ENCODE measurements at places on chromosomes 5 and 9.
A peak's percentile ranks its signal among the peaks of the same experiment; 100 is the strongest.

DNA sequence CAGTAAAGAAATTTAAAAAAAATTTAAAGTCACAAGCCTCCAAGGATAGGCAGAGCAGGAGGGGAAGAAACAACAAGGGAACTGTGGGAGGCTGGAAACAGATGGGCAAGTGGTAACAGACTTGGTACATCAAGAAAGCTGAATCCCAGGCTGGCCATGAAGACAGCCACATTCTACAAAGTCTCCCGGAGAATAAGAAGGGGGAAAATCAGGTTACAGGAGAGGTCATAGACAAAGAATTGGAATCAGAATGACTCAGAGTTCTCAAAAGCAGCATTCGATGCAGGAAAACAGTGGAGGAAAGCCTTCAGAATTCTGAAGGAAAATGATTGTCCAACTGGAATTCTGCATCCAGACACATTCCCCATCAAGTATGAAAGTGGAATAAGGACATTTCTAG lies 129.7 kb downstream of the ADAMTS2 start:
- no peak for DNase-seq

GRCh38 chr5:150017226-150018005 lies 16.9 kb downstream of the HMGXB3 start:
- peak; percentile 31 for DNase-seq

GRCh38 chr5:177605078-177605477 lies 5.1 kb downstream of the B4GALT7 start:
- no peak for DNase-seq

- DNase-seq: no peak
Observed at GRCh38 chr5:137858223-137858916, 9.3 kb upstream of the MYOT start.

DNA sequence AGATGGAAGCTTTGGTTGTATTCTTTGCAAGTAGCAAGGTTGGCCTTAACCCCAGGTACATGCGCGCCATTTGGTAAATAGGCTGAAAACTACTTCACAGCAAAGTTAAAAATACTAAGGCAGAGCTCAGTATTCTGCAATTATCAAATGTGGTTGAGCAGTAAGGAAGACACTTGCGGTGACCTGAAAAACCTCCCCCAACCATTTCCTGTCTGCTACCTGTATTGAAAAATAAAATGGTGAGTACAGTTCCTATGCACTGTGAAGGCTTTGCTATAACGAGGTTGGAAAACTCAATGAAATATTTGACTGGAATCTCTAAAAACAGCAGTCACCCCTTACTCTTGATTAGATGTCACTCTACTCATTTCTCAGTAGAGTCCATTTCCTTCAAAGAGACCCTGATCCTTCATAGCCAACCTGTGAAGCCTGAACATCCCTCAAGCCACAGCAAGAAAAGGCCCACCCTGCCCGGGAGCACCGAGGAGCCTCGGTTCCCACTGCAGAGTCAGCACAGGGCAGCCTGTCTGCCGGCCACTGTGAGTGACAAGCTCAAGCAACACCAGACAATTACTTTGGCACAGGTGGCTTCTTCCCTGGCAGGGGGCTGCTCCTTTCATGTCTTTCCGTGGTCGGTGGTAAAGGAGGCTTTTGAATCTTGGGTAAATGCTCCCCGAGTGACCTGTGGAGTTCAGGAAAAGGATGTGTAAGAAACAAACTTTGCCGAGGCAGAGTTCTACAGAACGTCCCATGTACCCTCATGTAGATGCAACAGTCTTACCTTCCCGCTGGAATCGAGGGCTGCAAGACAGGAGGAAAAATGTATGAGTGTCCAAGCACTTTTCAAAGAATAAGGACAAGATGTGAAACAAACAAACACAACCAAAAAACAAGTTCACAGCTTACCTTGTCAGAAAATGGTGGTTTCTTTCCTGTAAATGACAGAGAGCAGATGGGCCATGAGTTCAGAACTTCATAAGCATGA lies 29.6 kb downstream of the C5orf58 start:
- DNase-seq: no peak

DNA sequence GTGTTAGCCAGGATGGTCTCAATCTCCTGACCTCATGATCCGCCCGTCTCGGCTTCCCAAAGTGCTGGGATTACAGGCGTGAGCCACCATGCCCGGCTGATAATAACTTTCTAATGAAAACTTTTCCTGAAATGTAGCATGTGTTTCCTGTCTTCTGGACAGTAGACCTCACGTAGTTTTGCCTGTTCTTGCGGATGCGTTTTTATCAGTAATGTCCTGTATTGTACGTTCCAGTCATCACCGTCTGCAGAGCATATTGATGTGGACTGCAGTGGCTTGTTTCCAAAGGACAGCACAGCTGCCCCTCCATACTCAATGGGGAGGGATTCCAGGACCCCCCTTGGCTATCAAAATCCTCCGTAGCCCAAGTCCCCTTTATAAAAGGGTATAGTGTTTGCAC lies 12.8 kb downstream of the EXOC3 start:
- DNase-seq: no peak

DNA sequence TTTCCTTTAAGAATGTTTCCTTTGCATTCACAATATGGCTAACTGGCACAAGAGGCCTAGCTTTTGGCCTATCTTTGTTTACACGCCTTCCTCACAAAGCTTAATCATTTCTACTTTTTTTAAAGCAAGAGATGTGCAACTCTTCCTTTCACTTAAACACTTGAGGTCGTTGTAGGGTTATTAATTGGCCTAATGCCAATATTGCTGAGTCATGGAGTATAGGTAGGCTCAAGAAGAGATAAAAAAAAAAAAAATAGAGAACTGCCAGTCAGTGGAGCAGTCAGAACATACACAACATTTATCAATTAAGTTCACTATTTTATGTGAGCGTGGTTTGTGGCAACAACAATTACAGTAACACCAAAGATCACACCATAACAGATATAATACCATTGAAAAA lies 5.9 kb downstream of the FKBP15 start:
- peak; percentile 57 for DNase-seq
